ENCODE measurements at places on chromosomes 6 and 20. TPM values are rescaled to one million over a fixed set of nuclear protein-coding genes. Genes with fewer than 3 reads are reported as not detected.

DNA sequence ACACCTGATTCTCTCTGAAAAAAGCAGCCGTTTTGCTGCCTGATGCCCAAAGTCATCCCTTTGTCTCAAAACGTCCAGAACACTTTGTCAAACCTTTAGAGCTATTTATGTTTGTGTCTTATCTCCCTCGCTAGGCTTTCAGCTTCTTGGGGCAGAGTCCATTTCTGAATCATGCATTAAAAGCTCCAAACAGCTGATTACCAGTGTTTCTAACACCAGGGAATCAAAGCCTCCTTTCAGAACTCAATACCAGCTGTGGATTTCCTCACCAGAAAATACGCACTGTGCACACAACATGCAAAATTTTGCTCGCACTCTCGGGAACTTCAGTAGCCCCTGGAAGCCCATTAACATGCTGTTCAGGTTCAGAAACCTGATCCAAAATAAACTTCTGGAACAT is 333.3 kb downstream of the HACE1 start:
- ATAC-seq = peak; percentile 33

GRCh38 chr6:109690373-109690736 is 647 bp downstream of the AK9 start:
- peak; percentile 27 for ATAC-seq

- ATAC-seq = no peak
Observed at GRCh38 chr20:24425523-24426135, 43.8 kb upstream of the SYNDIG1 start.

The PGC gene
- total RNA-seq = not detected

The OCSTAMP gene
- total RNA-seq = not detected

All from motor neuron (in vitro differentiated cells).